ENCODE measurements at places on chromosomes 7 and 10.

GRCh38 chr7:106590209-106590816 lies 70.6 kb downstream of the CCDC71L start:
- DNase-seq = no peak

DNA sequence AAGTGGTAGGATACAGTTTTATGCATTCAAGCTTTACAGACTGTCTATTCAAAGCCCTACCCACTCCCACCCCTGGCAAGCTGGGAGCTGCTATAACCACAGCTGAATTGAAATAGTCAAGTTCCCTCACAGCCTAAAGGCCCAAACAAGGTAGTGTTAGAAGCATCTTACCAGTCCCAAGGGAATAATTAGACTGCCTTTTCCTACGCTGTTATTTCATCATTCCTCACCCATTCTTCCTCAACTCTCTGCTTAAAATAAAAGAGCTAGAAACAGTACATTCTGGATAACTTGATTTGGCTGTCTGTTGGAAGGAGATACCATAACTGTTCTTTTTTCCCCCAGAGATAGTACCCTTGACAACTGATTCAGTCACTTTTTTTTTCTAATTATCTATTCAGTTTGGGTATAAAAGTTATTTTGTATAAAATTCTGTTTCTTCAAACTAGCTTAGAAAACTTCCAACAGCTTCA lies 54.0 kb downstream of the RAPGEF5 start:
- no peak for DNase-seq

DNA sequence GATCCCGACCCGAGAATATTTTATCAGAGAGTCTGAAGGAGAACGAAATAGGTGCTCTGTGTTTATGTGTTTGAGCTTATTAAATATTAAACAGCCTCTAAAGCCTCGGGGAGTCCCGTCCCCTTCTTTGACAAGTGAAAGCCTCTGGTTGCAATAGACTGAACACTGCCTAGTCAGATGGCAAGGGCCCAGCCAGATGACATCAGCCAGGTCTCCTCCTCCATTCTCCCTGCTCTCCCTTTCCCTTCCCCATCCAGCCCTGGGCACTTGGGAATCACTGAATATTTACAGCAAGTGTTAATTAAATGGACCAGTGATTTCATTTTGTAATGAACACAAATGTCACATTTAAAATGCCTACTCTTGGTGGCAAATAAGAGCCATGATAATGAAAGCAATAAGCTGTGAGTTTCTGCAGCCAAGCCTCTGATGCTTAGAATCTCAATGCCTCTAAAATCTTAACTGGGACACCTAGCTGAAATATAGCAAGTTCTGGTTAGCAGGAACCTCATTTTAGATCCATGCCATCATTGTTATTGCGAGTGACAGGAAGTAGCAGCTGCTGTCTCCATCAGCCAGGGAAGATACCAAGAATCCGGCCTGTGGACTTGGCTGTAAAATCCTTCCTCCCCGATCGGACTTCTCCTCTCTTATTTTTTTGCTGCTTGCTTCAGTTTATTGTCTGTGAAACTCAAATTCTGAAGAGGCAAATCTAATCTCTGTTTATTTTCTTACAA lies 202.1 kb downstream of the PRPF18 start:
- DNase-seq = no peak

DNA sequence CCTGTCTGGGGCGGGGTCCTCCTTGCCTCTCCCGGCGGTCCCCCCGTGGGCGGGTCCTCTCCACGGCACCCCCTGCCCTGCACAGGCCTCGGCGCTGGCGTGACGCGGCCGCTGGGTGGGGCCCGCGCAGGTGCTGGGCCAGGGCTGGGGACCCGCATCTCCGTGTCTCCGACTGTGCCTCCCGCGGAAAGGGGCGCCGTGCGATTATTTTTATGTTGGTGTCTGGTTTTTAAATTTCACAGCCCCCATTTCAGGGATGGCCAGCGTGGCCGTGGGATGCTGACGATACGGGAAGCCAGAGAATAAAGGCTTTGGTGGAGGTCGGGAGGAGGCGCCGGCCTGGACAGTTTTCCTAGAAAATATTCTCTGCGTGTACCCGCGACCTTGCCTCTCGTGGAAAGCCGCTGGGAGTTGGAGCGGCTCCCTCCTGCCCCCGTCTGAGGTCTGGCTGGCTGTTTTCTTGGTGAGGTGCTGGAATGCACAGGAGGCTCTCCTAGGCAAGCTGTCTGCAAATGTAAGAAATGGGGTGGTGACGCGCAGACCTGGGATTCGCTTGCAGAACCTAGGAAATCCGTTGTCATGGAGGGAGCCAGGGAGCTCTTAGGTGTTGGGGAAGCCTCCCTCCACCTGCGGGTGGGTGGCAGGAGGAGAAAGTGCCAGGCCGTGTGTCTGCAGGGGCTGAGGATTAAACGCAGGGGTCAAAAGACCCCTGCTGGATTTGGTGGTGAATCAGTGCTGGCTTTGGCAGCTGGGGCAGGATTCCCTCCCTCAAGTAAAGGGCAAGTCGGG lies 28.7 kb upstream of the JAKMIP3 start:
- no peak for DNase-seq

DNA sequence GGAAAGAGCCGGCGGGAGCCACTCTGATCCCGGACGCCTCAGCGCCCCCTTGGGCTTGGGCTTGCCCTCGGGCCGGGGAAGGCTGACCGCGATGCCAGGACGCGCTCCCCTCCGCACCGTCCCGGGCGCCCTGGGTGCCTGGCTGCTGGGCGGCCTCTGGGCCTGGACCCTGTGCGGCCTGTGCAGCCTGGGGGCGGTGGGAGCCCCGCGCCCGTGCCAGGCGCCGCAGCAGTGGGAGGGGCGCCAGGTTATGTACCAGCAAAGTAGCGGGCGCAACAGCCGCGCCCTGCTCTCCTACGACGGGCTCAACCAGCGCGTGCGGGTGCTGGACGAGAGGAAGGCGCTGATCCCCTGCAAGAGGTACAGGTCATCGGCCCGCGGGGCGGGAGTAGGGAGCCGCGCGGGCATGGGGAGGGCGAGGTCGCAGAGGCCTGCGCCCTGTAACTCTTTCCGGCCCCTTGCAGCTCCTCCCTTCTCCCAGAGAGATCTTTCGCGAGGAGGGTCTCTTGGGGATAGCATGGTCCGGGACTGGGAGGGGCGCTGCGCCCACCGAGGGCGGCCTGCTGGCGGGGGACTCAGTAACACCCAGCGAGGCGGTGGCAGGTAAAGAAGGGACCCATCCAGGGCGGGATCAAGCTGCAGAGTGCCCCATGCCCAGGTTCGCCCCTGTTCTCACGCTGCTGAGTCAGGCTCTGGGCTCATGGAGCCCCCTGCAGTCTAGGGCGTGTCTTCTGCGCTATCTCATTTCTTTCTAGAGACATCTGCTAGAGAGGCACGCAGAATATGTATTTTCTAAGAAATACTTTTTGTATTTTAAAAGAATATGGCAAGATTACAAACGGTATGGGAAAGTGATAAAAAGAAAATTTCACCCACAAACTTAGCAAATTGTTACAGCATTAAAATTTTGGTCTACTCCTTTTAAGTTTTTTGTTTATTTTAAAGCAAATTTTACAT lies 687 bp downstream of the EPDR1 start:
- peak; percentile 22 for DNase-seq

DNA sequence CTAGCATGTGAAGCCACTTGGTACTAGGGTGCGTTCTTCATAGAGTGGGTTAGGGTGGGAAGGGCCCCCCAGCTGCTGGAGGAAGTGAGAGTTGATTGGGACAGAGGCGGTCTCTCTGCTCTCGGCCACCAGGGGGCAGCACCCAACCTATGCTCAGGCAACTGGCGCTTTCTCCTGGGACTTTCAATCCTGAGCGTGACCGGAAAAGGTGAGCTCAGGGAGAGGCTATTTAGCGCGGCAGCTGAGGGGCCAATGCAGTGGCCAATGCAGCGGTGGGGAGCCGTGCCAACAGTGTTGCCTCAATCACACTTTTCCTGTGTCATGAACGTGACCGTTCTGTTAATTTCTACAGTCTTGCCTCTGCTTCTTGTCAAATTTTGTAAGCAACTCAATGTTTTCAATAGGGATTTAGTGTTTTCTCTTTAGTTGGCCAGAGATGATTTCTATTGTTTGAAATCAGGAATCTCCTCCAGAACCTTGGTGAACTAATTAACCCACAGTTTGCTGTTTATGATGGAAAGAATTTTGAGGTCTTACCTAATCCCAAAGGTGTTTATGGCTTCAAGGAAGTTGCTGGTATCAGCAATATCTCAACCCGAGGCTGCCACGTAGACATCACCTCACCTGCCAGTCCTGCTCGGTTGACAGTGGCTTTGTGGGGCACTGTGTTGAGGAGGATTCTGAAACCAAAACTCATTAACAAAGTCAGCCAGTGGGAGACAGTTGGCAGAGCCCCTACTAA lies 67.9 kb upstream of the PDZD8 start:
- peak; percentile 85 for DNase-seq

GRCh38 chr10:78066012-78066411 lies 32.3 kb downstream of the RPS24 start:
- no peak for DNase-seq

- no peak for DNase-seq
These were observed 750.8 kb downstream of the REEP3 start for GRCh38 chr10:64271983-64272382.

Data from renal cortical epithelial cell (primary cell).